Peyer's patch (tissue), 4 donors: ENCODE measurements at places on chromosomes 5 and 9.

DNA sequence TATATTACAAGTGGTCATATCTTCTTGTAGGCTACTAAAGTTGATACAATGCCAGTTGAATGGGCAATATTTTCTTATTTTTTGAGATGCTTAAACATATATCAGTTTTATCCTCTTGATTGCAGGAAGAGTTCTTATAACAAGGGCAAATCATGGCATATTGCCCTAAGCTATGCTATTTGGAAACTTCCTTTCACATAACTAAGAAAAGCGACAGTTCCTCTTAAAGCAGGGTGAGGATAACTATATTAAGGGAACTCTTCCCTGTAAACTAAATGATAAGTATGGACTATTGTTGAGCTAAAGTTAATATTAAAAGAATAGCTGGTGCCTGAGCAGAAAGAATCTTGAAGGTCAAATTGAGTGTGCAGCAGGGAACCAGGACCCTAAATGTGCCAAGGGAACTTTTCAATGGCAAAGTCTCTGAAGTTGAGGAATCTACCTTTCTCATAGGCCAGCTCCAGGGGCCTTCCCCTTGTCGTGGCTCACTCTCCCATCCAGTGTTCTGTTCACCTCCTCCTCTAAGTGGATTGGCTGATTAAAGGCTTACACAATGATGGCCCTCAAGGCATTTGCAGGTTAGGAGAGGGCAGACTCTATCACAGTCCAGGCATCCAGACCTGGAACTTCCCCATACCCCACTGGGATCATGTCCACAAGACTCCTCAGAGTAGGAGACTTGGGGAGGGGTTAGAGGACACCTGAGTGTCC, 26.8 kb downstream of the FYB1 start:
- H3K4me1 ChIP-seq, result no peaks in the 10 kb centered on the region
- H3K27ac ChIP-seq, result no peak overlapping the region
- no peak overlapping the region for H3K4me3 ChIP-seq
- H3K36me3 ChIP-seq, result no peaks in the 10 kb centered on the region
- H3K27me3 ChIP-seq, result no peaks in the 10 kb centered on the region

DNA sequence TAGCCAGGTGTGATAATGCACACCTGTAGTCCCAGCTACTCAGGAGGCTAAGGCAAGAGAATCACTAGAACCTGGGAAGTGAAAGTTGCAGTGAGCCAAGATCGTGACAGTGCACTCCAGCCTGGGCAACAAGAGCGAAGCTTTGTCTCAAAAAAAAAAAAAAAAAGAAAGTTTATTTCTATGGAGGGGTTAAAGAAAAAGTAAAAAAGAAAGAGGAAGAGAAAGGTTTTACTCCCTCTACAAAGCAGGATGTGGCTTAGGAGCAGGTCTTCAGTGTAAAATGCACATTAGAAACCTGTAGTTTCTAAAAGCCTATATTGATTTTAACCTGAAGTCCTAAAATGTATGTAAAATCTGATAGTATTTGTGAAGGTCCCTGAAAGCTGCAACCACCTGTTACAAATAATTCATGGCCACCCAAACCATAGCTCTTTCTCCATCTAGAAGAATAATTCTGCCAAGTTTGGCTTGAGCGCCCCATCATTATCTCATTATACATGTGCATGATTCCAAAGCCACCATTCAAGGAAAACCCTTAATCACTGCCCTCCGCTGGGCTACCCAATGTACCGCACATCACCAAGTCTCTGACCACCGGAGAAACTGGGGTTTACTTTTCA, 3.4 kb downstream of the FNBP1 start:
- peak overlapping the region; percentile 6 for H3K4me3 ChIP-seq
- peak; percentile 53 for DNase-seq
- no peaks in the 10 kb centered on the region for H3K27me3 ChIP-seq
- peak overlapping the region; percentile 59 for H3K27ac ChIP-seq
- H3K36me3 ChIP-seq, result no peaks in the 10 kb centered on the region

DNA sequence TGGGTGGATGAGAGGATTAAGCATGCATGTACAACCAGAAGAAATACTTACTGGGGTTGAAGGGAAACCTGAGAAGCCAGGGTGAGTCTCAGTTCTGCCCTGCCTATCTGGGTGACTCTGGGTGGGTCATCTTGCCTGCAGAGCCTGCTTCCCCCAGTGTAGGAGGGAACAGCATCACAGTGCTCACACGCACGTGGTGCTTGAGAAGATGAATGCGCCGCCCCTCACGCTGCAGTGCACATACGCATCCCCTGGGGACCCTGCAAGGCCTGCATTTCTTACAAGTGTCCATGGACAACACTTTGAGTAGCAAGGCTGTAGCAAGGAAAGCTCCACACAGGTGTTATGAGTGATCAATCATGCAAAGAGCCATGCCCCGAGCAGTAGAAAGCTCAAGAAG, 18.7 kb upstream of the GABBR2 start:
- H3K27ac ChIP-seq, result no peak overlapping the region
- H3K4me3 ChIP-seq, result no peak overlapping the region
- H3K27me3 ChIP-seq, result no peaks in the 10 kb centered on the region
- no peak for DNase-seq

DNA sequence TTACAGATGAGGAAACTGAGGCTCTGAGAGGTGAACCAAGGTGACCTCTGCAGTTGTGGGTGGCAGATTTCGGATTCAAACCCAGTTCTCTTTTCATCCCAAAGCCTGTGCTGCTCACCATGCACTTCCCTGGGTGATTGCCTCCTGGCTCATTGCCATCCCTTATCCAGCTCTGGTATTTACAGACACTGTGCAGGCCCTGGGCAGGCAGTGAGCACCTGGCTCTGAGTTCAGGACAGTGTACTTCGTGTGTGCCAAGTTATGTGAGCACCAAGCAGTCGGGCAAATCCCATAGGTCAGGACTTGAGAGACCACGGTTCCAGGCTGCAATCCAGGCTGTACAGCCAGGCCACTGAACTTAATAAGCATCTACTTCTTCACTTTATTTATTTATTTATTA, 1.4 kb downstream of the LRSAM1 start:
- H3K27ac ChIP-seq, result no peak overlapping the region
- peak overlapping the region; percentile 79 for H3K4me3 ChIP-seq
- no peaks in the 10 kb centered on the region for H3K36me3 ChIP-seq
- H3K4me1 ChIP-seq, result peaks cover 10% of the 10 kb centered on the region
- DNase-seq, result no peak

DNA sequence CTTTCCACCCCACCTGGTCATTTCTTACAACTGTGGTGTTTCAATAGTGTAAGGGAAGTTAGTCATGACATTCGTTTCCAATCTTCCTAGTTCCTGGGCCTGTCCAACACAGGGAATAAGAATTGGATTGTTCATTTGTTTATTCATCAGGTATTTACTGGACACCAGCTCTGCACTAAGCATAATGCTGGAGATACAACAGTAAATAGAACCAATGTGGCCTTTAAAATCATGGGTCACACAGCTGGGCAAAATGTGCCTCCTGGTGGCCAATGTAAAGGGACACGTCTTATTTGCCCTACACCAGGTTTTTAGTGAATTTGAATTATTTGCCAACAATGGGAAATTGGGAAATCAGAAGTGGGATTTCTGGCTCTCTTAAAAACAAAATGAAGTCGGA, 10.4 kb downstream of the ABLIM3 start:
- H3K36me3 ChIP-seq, result no peaks in the 10 kb centered on the region
- no peak for DNase-seq
- no peaks in the 10 kb centered on the region for H3K4me1 ChIP-seq
- H3K4me3 ChIP-seq, result no peak overlapping the region
- no peak overlapping the region for H3K27ac ChIP-seq
- H3K27me3 ChIP-seq, result no peaks in the 10 kb centered on the region

- peak overlapping the region; percentile 83 for H3K27ac ChIP-seq
- no peak for DNase-seq
- peak overlapping the region; percentile 62 for H3K4me3 ChIP-seq
- no peaks in the 10 kb centered on the region for H3K36me3 ChIP-seq
Observed at GRCh38 chr5:134114886-134115805, 665 bp downstream of the TCF7 start.

DNA sequence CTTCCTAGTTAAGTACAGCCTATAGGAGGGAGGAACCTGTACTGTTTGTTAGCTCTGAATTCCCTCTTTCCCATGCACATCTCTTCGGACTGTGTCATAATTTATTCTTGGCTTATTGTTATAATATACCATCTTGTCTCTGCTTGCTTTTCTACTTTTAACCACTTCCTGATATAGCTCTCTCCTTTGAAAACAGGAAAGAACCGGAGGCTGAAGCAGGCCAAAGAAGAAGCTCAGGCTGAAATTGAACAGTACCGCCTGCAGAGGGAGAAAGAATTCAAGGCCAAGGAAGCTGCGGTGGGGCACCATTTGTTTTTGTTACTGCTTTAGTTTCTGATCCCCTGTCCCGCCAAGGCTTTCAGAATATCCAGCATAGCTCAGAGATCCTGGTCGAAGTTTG, 4.8 kb downstream of the ATP6V1G1 start:
- peaks cover 20% of the 10 kb centered on the region for H3K4me1 ChIP-seq
- H3K27me3 ChIP-seq, result no peaks in the 10 kb centered on the region
- no peak overlapping the region for H3K4me3 ChIP-seq
- H3K36me3 ChIP-seq, result peaks cover 48% of the 10 kb centered on the region
- DNase-seq, result no peak

- no peak overlapping the region for H3K27ac ChIP-seq
- H3K27me3 ChIP-seq, result no peaks in the 10 kb centered on the region
- no peaks in the 10 kb centered on the region for H3K36me3 ChIP-seq
- no peak for DNase-seq
- H3K4me1 ChIP-seq, result peaks cover 11% of the 10 kb centered on the region
Observed at GRCh38 chr5:67030289-67031056, 166.1 kb downstream of the CD180 start.

DNA sequence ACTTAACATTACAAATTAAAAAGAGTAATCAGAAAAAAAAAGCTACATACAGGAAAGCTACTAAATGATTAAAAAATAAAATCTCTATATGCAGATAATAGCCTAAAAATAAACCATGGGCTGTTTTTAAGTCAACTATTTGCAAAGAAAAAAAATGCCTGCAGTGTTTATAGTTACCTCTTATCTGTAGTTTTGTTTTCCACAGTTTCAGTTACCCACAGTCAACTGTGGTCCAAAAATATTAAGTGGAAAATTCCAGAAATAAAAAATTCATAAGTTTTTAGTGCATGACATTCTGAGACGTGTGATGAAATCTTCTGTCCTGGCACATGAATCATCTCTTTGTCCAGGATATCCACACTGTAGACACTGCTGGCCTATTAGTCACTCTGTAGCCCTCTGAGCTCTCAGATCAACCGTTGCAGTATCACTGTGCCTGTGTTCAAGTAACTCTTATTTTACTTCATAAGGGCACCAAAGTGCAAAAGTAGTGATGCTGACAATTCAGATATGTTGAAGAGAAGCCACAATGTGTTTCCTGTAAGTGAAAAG, 59.2 kb downstream of the PRELID2 start:
- no peak overlapping the region for H3K4me3 ChIP-seq
- H3K27me3 ChIP-seq, result no peaks in the 10 kb centered on the region
- H3K36me3 ChIP-seq, result no peaks in the 10 kb centered on the region
- no peak for DNase-seq
- no peak overlapping the region for H3K27ac ChIP-seq

DNA sequence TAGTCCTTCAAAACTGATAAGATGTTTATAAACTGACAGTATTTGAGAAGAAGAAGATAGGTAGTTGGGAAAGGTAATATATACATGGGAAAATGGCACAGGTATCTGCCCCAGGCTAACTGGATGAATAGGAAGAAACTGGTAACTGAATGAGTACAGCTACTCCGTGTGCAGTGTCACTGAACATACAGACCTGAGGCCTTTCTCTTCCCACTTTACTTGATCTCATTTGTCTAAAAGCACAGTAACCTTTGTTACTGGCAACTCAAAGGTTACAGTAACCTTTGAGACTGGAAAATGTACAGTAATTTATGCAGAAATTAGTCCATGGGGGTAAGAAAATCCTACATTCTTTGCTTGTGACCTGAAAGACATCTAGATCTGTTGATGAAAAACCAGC, 735.0 kb upstream of the RIOK2 start:
- no peak for DNase-seq
- no peak overlapping the region for H3K27ac ChIP-seq
- H3K36me3 ChIP-seq, result no peaks in the 10 kb centered on the region
- H3K4me3 ChIP-seq, result no peak overlapping the region
- H3K4me1 ChIP-seq, result no peaks in the 10 kb centered on the region

GRCh38 chr5:43065387-43065947, 25.3 kb upstream of the ANXA2R start:
- DNase-seq, result no peak
- H3K27ac ChIP-seq, result peak overlapping the region; percentile 95
- H3K4me1 ChIP-seq, result no peaks in the 10 kb centered on the region
- no peaks in the 10 kb centered on the region for H3K27me3 ChIP-seq

GRCh38 chr9:100150214-100150613, 51.2 kb downstream of the INVS start:
- H3K27ac ChIP-seq, result no peak overlapping the region
- no peak overlapping the region for H3K4me3 ChIP-seq
- no peaks in the 10 kb centered on the region for H3K4me1 ChIP-seq
- no peak for DNase-seq
- no peaks in the 10 kb centered on the region for H3K36me3 ChIP-seq
- H3K27me3 ChIP-seq, result no peaks in the 10 kb centered on the region

- H3K27ac ChIP-seq, result no peak overlapping the region
- DNase-seq, result no peak
- H3K36me3 ChIP-seq, result no peaks in the 10 kb centered on the region
- no peaks in the 10 kb centered on the region for H3K27me3 ChIP-seq
- no peaks in the 10 kb centered on the region for H3K4me1 ChIP-seq
Observed at GRCh38 chr5:38591523-38591849, 35.0 kb upstream of the LIFR start.

DNA sequence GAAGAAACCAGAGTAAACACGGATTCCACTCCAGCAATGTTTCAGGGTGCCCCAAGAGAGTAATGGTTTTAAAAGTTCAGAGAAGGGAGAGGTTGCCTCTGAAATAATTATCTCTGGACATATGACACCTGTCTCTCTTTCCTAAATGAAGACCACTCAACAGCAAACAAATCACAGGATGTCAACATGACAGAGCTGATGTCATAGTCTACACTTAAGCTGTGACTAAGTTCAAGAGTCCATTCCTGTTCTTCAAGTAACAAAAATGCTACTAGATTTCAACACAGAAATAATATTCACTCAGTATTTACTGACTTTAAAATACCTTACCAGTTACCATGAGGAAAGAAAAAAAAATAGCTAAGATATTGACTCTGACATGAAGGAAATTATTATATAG, 44.7 kb upstream of the SLC30A5 start:
- no peak overlapping the region for H3K4me3 ChIP-seq
- no peaks in the 10 kb centered on the region for H3K4me1 ChIP-seq
- DNase-seq, result no peak
- no peaks in the 10 kb centered on the region for H3K36me3 ChIP-seq
- H3K27me3 ChIP-seq, result no peaks in the 10 kb centered on the region
- no peak overlapping the region for H3K27ac ChIP-seq
